MV-4-11 (cell line): ENCODE measurements at places on chromosomes 1 and 21.

DNA sequence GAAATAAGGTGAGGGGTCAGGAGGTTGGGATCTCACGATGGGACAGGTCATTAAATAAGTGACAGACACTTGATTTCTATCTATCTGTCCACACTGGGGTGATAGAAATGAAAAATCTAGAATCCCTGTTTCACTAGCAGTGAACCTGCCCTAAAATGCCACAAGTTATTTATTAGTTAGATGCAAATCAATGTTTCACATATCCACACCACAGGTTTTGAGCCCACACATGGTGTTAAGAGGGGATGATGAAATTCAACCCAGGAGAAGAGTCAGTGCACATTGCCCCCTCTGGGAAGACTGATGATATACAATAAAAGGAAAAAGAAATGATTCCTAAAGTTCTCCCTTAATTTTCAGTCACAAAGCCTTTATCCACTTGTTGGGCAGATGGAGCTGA, 10.1 kb upstream of the NTPCR start:
- no peak for DNase-seq

- no peak for DNase-seq
Measured at GRCh38 chr21:41091616-41092015, 76.3 kb upstream of the BACE2 start.

GRCh38 chr1:9078752-9079500, 9.5 kb upstream of the SLC2A5 start:
- peak; percentile 32 for DNase-seq

DNA sequence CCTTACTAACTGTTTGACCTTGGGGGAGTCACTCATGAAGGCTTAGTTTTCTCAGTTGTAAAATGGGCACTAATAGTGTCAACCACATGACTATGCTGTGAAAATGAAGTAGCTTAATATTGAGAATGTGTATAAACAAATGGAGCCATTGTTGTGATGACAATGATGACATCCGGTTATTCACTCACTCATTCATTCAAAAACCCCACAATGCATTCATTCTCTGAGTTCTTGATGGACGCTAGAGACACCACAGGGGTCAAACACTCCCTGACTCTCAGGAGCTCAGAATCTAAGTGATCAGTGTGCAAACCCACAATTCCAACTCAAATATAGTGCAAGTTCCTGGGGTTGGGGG, 138.9 kb downstream of the FOXD2 start:
- no peak for DNase-seq

- DNase-seq, result no peak
Measured at GRCh38 chr1:180195401-180195800, 34.7 kb upstream of the LHX4 start.

GRCh38 chr1:209883341-209883971, 54.6 kb upstream of the SYT14 start:
- DNase-seq, result no peak

DNA sequence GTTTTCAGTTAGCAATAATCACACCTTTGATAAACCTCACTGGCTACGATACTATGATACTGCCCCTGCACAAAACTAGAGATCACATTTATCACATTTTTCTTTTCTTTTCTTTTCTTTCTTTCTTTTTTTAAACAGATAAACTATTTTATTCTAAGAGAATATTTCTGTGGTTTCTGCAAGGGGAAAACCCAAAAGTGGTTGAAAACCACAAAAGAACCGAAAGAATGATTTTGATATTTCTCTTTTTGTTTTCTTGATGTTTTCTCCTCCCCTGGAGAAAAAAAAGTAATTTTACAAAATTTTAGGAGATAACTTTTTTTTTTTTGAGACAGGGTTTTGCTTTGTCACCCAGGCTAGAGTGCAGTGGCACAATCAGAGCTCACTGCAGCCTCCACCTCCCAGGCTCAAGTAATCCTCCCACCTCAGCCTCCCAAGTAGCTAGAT, 18.4 kb upstream of the FRRS1 start:
- DNase-seq, result no peak

GRCh38 chr1:12127206-12127810, 39.5 kb upstream of the TNFRSF1B start:
- DNase-seq, result no peak

GRCh38 chr1:202616355-202616915, 93.8 kb downstream of the SYT2 start:
- no peak for DNase-seq

GRCh38 chr1:99663501-99663900, 17.6 kb downstream of the PALMD start:
- no peak for DNase-seq

DNA sequence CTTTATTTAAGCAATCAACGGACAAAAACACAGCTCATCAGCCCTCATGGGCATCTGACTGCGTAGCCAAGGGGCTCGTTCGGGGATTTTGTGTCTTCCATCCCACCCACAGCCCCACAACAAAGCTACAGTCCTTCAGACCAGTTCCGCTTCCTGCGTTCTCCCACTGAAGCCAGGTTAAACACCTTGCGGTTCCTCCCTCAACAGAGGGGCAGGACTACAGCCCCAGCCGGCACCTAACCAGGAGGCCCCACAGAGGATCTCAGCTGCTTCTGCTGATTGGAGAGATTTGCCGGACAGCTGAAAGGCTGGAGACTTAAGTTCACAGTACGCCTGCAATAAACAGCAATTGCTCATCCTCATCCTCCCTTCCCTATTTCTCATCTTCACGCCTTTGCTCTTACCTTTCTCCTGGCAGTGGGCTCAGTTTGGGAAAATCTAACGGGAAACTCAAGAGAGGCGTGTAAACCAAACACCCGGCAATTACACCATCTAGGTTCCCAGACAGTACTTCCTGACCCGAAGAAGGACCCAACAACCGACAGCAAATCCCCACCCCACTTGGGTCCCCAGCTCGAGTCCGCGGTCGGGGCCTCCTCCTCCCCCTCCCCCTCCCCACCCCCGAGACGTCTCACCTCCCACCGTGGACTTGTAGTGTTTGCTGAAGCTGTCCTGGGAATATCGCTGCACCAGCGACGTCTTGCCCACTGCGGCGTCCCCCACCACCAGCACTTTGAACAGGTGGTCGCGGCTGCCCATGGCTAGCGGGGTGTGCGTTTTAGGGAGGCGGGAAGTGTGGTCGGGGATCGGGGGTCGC, 876 bp downstream of the RAB29 start:
- no peak for DNase-seq

DNA sequence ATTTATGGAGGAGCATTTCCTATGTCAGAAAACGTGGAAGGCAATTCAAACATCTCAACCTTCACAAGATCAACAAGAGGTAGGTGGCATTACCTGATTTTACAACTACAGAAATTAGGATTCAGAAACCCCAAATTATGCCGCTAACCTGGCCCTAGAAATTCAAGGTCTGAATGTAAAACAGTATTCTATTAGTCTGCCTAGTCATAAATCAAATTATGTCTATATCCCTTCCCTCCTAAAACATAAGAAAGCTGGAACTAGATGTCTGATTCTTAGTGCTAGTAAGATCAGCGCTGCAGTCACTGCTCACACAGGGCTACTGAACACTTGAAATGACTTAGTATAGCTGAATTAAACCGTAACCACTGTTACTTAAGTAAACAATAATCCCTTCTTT, 1.4 kb downstream of the TOMM20 start:
- no peak for DNase-seq

GRCh38 chr1:172146141-172146850, 274.2 kb upstream of the C1orf105 start:
- DNase-seq, result no peak

- no peak for DNase-seq
Measured at GRCh38 chr1:199590708-199591107, 436.8 kb upstream of the NR5A2 start.

GRCh38 chr1:213864091-213864490, 123.7 kb upstream of the PROX1 start:
- no peak for DNase-seq

GRCh38 chr1:234718496-234719453, 108.8 kb upstream of the IRF2BP2 start:
- DNase-seq, result no peak

GRCh38 chr1:74611887-74612286, 61.7 kb downstream of the ERICH3 start:
- DNase-seq, result no peak

DNA sequence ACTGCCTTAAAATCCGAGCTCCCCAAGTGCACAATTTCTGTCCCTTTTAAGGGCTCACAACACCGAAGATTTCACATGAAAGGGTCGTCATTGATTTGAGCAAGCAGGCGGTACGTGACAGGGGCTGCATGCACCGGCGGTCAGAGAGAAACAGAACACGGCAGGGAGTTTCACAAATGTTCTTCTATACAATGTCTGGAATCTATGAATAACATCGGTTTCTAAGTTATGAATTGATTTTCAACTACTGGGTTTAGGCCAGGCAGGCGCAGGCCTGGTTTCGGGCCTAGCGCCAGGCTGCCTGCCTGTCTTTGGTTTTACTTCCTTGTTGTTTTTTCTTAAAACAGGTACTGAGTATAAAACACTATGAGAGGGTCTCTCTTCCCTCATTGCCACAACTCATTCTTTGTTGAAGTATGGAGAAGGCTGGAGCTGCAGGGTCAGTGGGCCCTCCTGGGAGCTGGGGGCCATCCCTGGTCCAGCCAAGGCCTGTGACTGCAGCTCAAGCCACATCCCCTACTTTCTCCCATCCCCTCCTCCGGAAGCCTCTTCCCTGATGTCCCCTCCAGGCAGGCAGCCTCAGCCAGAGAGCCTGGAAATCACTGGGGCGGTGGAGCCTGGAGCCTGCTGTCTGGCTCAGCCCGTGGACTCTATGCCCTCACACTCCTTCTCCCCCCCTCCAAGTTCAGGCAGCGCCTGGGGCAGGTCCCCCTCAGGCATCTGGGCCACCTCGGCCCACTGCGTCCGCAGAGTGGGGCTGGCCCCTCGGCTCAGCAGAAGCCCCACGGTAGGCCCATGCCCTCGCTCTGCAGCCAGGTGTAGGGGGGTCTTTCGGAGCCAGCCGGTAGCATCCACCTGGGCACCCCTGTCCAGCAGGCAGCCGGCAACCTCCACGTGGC, 2.4 kb downstream of the ANKRD65 start:
- DNase-seq, result peak; percentile 8

- DNase-seq, result peak; percentile 19
Measured at GRCh38 chr1:109634292-109634691, 14.7 kb downstream of the AMPD2 start.

GRCh38 chr1:228145463-228146416, 4.0 kb upstream of the GJC2 start:
- no peak for DNase-seq

- no peak for DNase-seq
Measured at GRCh38 chr21:43782431-43783097, 6.5 kb upstream of the CSTB start.

GRCh38 chr1:184417916-184418315, 31.1 kb downstream of the C1orf21 start:
- peak; percentile 42 for DNase-seq

GRCh38 chr1:2166695-2167094, 27.9 kb downstream of the FAAP20 start:
- no peak for DNase-seq

- DNase-seq, result no peak
Measured at GRCh38 chr1:184226100-184226487, 160.7 kb upstream of the C1orf21 start.

DNA sequence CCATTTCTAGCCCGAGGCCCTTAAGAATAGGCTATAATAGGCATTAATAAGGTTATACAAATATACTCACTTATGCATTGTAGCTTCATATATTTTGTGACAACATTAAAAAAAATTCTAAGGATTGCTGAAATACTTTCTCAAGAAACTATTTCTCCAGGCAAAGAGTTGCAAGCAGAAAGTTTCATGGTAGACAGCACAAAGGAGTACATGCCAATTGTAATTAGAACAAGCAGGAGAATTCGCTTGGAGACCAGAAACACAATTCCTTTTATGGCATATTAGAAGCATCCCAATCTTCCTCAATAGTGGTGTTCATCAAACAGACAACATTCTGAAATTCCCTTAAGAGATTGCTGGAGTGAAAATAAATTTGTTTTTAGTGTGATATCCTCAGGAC, 122.8 kb downstream of the CRB1 start:
- DNase-seq, result no peak

- DNase-seq, result no peak
Measured at GRCh38 chr1:43634721-43635120, 15.2 kb upstream of the KDM4A start.

DNA sequence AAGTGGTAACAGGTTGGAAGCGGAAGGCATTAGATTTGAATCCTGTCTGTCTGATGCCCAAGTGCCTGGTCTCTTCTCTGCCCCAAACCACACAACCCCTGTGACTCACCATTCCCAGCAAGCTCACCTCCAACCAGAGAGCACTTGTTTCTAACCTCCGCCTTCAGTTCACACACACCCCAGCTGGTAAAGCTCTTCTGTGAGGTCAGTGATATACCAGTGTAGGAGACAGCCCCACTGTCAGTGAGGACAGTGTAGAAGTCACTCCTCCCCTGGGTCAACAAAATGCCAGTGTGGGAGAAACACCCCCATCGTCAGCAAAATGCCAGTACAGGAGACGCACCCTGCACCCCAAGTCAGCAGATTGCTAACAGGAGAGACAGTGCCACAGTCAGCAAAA, 2.6 kb downstream of the RIMS3 start:
- DNase-seq, result peak; percentile 30

- peak; percentile 91 for DNase-seq
Measured at GRCh38 chr1:26287033-26287711, 7.3 kb downstream of the SH3BGRL3 start.

DNA sequence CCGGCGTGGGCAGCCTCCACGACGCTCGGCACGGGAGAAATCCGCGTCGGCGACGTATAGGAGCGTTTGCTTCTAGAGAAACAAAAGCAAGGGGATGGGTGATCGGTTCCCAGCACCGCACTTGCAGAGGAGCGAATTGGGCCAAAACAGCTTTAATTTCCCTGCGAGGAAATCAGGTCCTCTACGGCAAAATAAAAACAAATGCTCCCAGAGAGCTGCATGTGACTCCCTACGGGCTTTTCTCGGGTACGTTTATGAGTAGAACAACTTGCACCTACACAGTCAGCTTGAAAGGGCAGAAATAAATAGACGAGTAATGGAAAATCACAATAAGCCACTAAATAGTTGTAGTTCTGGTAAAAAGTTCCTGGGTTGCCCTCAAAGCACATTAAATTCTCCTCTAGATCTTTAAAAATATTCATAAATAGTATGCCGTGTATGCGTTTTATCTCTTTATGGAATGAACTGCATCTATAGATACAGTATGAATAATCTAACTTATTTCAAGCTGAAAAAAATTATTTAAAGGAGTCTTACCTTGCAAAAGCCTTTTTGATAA, 1.2 kb downstream of the NHLH2 start:
- no peak for DNase-seq

GRCh38 chr1:211327346-211327921, 801 bp downstream of the TRAF5 start:
- DNase-seq, result no peak

GRCh38 chr1:84883286-84883685, 9.7 kb downstream of the LPAR3 start:
- no peak for DNase-seq

DNA sequence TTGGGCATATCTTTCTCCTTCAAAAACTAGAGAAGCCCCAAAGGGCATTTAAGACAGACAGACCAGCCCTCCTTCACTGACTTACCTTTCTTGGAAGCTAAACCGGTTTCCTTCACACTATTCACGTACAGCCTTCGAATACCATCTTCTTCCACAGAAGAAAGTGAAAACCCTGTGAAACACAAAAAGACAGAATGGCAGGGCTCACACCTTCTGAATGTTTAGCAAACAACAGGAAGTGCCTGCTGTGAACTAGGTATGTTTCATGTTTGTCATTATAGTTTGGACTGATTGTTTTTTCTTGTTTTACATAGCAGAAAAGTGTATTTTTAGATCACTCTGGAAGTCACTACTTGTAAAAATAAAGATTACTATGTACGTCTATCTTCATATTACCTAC, 148.6 kb upstream of the KRTAP19-8 start:
- DNase-seq, result no peak

- DNase-seq, result no peak
Measured at GRCh38 chr1:110816945-110817344, 56.0 kb upstream of the CD53 start.

GRCh38 chr1:32651461-32652073, 559 bp downstream of the RBBP4 start:
- no peak for DNase-seq
